Activated CD8-positive, alpha-beta memory T cell treated with anti-CD3 and anti-CD28 coated beads for 1 hour (primary cell): ENCODE measurements at places on chromosomes 4 and X.

DNA sequence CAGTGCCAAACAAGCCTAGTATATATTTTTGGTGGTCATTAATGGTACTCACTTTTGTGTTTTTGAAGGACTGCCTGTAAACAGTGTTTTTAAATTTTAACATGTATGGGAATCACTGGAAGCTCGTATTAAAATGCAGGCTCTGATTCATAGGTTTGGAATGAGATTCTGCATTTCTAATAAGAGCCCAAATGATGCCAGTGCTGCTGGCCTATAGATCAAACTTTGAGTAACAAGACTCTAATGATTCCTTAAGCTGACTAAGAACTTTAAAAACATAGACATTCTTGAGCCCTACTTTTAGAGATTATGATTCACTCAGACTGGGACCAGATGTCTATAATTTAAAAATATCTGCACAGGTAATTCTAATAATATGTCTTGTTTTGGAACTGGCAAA is 823.2 kb upstream of the LCORL start:
- DNase-seq, result no peak

DNA sequence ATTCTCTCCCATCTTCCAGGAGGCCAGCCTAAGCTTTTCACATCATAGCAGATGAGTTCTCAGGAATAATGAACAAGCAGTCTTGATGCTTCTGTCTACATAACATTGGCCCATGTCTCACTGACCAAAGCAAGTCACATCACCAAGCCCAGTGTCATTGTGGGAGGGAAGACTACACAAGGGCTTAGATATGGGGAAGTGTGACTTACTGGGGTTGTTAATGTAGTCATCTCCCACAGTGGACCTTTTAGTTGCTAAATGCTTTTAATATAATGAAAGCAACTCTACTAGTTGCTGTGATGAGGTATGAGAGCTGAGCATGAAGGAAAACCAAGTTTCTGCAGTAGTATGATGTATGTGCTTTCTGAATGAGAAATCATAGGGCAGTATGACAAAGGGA is 40.5 kb downstream of the TSPAN7 start:
- no peak for DNase-seq

- DNase-seq, result no peak
Measured at GRCh38 chr4:83686166-83686565, 150.3 kb downstream of the GPAT3 start.

DNA sequence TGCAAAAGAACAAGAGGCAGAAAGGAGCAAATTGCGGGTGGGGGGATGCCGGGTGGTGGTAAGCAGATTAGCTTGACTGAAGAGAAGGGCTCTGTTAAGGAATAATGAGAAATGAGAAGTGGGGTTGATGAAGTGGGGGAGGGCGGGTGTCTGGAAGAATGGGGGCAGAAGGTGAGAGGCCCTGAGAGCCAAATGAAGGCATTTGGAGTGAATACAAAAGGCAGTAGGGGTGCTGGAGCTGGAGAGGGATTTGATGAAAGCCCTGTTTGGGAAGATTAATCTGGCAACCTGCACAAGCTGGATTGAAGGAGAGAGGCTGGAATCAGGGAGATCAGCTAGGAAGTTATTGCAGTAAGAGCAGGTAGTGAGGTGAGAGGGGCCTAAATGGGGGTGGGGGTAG is 82.1 kb downstream of the GUCY2F start:
- no peak for DNase-seq

DNA sequence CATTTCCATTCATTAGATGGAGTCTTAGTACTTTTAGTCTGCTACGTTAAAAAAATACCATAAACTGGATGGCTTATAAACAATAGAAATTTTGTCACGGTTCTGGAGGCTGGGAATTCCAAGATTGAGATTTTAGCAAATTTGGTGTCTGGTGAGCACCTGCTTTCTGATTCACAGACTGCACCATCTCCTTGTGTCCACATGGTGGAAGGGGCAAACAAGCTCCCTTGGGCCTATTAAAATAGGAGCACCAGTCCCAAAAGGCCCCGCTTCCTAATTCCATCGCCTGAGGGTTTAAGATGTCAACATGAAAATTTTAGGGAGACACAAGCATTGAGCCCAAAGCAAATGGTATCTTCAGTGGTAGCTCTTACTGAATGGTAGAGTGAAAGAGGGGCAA is 120.5 kb upstream of the MAP9 start:
- DNase-seq, result no peak
